ENCODE measurements at places on chromosomes 12 and 14.

GRCh38 chr14:43169722-43170121 is 1337.4 kb downstream of the FSCB start:
- no peak for DNase-seq

DNA sequence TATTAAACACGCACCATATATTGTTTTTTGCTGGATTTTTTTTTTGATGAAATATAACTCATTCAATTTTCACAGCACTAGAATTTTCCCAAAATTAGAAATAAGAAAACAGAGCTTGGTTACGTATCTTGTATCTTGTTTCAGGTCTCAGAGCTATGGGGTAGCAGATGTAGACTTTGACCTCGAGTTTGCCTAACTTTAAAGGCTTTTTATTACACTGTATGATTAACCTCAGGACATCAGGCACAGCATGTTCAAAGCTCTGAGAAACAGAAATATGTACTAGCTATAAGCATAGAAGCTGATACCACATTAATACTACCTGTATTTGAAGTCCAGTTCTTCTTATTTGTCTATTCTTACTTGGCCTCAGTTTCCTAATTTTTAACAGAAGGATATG is 171.9 kb upstream of the KITLG start:
- DNase-seq = no peak

- DNase-seq = no peak
These were observed 116.4 kb downstream of the NTF3 start for GRCh38 chr12:5548152-5548943.

DNA sequence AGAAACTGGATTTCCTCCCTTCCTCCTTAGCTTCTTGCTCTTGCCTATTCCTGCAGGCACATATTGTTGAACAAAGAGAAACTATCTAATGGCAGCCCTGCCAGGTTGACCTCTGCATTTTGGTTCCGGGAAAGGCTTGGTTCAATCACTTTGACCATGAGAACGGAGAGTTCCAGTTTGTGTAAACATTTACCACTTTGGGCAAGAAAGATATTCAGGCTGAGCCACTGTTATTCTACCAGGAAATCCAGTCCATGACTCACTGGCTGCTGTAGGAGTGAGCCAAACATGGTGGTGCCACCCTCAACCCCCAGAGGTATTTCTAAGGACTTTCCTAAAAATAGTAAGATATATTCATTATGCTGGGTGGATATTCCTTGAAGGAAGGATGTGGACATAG is 242.2 kb upstream of the OR4E1 start:
- no peak for DNase-seq

DNA sequence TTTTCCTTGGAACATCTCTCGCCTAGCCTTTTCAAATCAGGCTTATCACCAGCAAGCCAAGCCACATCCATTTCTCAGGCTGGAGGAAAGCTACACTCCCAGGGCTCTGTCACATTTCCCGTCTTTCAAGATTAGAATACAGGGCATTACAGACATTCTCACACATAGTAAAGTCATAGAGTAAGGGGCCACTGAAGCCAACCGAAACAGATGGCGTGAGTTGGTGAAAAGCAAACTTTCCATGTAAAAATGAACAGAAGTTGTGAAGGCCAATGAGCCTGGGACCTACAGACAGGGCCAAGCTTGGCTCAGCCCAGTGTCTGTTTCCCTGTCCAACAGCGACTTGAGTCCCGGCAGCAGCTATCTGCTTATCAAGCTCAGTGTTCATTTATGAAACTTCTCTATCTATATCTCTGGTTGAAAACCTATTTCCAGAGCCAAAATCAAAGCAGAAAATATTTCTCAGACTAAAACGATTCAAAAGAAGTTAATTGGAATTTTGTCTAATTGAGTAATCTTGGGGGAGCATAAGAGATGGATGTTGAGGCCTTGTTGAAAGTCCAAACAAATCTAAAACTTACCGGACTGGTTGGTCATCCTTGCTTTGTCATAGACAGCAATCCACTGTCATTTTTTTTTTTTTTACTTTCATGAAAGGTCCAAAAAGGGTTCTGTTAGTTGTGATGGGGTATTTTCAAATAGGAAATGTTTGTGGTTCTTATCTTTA is 105.6 kb downstream of the DAAM1 start:
- DNase-seq = no peak

GRCh38 chr12:53956914-53957536 is 2.3 kb downstream of the HOXC12 start:
- DNase-seq = no peak

- DNase-seq = no peak
These were observed 3.3 kb downstream of the GMPR2 start for GRCh38 chr14:24235804-24236688.

GRCh38 chr12:70045514-70045913 is 197.7 kb upstream of the CNOT2 start:
- no peak for DNase-seq

DNA sequence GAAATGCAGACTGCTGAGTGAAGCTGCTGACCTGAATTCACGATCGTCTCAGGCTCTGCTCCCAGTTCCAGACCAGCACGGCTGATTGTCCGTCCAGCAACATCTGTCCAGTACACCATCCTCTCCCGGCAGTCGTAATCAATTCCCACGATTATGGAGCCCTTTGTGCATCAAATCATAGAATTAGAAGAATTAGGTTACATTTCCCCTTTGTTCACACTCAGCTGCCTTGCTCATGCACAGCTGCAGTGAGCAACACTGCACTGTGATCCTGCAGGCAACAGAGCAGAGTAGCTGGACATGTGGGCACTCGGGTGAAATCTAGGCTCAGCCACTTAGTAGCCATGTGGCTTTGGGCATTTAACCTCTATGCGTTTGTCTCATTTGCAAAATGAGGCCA is 22.2 kb downstream of the RTRAF start:
- DNase-seq = no peak

- peak; percentile 68 for DNase-seq
These were observed 119.3 kb upstream of the MDM1 start for GRCh38 chr12:68451261-68452077.

DNA sequence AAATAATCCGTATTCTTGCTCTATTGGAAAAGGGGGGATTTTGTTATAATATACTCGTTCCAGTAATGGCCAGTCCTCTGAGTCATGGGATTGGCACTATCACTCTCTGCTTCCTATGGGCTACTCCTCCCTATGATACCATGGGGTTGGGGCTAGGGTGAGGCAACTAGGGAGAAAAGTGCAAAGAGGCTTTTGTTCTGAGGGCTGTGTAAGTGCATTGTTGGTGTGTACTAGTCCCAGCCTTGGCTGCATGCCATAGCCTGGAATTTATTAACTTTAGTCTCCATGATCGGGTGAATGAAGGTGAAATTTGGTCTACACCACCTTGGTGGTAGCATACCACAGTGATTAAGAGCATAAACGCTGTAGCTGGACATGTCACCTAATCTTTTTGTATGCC is 247.6 kb downstream of the RPAP3 start:
- DNase-seq = no peak

- no peak for DNase-seq
These were observed at the start of gene HHIPL1 for GRCh38 chr14:99644723-99645544. HHIPL1 (plus strand) TSS chr14:99645129; CDS start chr14:99645208, 79 bp downstream.

DNA sequence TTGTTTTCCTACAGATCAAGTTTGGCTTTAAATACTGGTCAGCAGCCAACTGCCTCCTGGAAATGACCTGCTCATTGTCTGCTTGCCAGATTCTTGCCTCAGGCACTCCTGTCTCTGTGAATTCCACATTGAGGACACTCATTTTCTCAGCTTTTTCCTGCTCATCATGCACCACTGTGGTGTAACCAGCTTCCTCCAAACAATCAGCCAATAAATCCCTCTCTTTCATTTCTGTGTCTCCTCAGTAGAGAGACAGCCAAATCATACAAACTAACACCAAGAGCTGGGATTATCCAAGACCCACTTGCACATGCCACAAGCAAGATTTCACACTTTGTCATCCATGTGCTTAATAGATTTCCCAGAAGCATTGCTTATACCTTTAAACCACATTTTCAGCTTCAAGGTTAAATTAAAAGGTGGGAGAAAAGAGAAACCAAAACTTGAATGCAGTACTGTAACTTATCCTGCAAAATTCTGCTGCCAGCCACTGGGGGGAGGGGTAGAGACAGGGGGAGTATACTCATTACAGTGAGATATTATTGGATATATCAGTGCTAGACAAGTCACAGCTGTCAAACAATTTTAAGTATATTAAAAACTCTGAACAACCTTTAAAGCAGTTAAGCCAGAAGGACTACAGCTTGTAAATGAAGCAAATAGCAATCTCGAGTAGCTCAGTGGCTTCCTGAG is 105.0 kb downstream of the PPP2R5E start:
- peak; percentile 62 for DNase-seq

GRCh38 chr14:68806526-68807147 is 13.8 kb upstream of the ZFP36L1 start:
- DNase-seq = no peak

DNA sequence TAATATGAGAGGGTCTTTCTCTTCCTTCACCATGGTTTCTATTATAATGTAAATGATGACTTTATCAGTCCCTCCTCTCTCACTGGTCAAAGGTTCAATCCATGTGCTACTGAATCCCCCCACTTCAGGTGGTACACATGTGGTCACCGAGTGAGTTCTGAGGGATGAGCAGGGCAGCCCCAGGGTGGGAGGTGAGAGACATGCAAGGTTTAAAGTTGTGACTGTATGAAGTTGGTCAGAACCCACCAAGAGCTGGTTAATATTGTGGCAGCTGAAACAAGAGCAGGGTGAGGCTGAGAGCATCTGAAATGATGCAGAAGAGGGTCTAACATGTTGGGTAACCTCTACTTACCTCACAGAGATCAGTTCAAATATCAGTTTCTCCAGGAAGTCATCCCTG is 444.7 kb upstream of the FBXO33 start:
- no peak for DNase-seq

DNA sequence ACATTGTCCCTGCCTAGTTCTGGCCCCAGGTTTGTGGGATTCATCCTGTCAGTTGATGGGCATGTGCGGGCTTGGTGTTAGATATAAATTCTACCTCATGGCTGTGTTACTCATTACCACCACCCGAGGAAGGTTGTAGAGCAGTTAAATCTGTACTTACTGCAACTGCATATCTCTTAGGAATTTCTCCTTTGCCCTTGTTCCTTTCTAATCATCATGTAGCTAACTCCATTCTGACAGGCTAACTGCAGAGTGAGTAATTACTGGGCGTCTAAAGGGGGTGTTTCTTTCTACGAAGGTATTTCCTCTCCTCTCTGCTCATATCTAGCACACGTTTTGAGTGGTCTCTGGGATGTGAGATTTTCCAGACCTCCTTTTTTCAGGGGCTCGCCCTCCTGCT is 1076.7 kb downstream of the TMTC2 start:
- DNase-seq = no peak

- no peak for DNase-seq
These were observed 38.3 kb upstream of the CACNA2D4 start for GRCh38 chr12:1956716-1957115.

- no peak for DNase-seq
These were observed 297.5 kb upstream of the PRKD1 start for GRCh38 chr14:30225176-30225575.

DNA sequence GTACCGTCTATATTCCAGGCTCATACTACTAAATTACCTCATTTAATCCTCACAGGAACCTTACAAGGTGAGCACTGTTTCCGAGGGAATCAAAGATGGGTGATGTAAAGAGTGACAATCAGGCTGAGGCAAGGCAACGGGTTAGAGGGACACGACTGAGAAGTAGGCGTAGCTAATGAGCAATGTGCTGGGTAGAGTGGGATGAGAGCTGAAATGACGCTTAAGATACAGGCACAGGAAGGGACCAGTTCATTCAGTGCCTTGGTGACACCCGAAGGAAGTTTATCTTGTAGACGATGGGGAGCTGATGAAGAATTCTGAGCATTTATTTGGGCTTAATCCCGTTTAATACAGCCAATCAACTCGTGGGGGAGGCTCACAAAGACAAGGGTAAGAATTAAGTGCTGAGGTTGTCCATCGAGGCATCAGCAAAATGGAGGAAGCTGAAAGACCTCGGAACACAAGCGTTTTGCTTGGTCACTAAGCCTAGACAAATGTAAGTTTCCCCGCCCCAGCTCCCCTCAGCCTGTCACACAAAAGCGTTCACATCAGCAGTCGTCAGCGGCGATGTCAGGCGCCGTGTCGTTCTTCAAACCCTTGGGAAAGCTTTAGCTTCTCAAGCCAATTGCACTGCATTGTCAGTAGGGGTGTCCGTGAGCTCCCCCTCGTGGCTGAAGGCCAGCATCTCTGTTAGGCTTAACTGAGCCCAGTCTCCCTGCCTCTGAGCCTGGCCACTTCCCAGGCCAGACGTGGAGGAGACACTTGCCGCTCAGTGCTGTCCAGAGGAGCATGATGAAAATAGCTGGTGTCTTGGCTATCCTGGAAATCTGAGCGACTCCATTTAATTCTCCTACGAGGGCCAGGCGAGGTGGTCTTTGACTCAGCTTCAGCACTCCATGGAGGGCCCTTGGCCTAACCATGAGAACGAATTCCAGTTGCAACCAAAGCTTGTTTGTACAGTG is 288.5 kb upstream of the G2E3 start:
- DNase-seq = peak; percentile 85

GRCh38 chr14:79318371-79318770 is 892.9 kb downstream of the DIO2 start:
- no peak for DNase-seq

- peak; percentile 58 for DNase-seq
These were observed 39.0 kb downstream of the SLCO1B1 start for GRCh38 chr12:21169878-21170472.

- no peak for DNase-seq
These were observed 74.6 kb downstream of the GCH1 start for GRCh38 chr14:54828037-54828436.

DNA sequence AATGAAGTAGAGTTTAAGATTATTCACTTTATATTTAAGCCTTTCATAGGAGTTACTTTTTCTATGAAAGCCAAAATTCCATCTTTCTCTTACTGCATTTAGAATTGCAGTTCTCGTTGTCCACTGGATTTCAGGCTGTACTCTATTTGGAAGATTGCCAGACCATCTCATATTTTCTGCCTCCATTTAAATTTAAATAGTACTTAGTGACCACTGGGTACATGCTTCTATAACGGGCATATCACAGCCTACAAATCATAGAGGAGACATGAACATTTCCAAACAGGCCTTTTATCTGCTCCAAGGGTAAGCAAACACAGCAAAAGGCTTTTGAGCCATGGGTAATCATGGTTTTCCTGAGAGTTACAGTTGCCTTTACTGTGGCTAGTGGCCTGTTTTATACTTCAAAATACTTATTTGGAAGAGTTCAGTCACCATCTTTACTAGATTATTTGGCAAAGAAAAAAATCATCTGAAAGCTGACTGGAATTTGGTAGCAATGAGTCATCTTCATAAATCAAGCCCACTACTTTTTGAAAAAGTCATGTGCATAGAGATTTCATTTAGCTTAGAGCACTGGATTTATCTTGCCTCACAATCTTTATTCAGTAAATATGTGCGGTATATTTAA is 15.7 kb downstream of the ANO6 start:
- no peak for DNase-seq

DNA sequence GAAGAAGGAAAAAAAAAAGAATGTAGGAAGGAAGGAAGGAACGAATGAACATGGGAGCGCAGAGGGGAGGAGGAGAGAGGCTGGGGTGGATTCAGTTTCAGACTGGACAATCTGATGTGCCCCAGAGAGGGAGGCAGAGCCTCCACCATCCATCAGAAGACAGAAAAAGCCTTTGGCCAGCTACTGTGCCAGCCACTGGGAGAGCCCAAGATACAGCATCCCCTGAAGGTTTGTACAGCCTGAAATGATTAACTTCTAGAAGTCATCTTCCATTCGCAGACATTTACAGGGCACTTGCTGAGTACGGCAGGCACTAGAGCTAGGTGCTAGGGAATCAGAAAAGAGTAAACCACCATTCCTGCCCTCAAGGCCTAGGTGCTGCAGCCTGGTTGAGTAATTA is 9.0 kb downstream of the PLEKHG6 start:
- DNase-seq = no peak

All from hematopoietic multipotent progenitor cell treated with erythropoietin and hydrocortisone succinate and interleukin-3 and kit ligand, for 6 days (in vitro differentiated cells).